ENCODE measurements at places on chromosomes 16 and 17.

GRCh38 chr17:19510903-19511302, 22.8 kb upstream of the SLC47A1 start:
- no peak for DNase-seq

DNA sequence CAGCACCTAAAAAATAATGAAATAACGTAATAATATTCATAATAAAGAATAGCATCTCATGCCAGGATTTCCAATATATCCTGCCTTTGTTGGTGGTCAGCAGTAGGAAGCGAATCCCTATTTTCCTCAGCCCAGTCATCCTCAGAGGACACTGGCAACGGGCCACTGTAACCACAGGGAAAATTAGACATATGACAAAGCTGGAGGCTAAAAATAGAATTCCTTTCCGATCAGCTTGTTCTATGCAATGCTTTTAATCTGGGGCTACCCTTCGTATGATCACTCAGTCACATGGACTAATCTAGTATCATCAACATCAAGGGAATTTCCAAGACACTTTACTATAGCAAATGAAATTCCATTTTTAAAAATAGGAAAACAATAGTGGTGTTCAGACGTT, 246.9 kb upstream of the KCNJ16 start:
- DNase-seq, result no peak

- DNase-seq, result no peak
Measured at GRCh38 chr16:89136931-89137330, 34.6 kb upstream of the CDH15 start.

- DNase-seq, result no peak
Measured at GRCh38 chr16:1492082-1492922, 858 bp upstream of the TELO2 start.

- DNase-seq, result no peak
Measured at GRCh38 chr17:8875957-8876356, 8.5 kb upstream of the PIK3R6 start.

- peak; percentile 61 for DNase-seq
Measured at GRCh38 chr16:67326472-67327309, at the start of the genes KCTD19 and LRRC36. TSS of gene KCTD19 (minus strand) at chr16:67326741. CDS start at chr16:67326707, 34 bp downstream. TSS of gene LRRC36 (plus strand) at chr16:67326815. CDS start at chr16:67326863, 48 bp downstream.

DNA sequence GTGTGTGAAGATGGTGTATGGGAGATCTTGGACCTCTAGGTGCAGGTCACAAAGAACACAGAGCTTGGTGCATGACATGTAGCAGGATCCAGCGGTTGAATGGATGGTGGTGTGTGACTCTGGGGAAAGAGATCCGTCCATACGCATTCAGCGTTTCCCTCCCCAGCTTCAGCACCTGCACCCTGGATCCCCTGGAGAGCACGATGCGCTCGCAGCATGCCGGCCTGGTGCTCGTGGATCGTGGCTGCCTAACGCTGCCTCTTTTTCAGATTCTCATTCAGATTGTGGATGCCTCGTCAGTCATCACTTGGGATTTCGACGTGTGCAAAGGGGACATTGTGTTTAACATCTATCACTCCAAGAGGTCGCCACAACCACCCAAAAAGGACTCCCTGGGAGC, 70.9 kb downstream of the SEC14L1 start:
- no peak for DNase-seq

GRCh38 chr16:3582276-3583165, 5.3 kb upstream of the NLRC3 start:
- no peak for DNase-seq

- DNase-seq, result no peak
Measured at GRCh38 chr16:2471016-2471652, at the start of gene NTN3. TSS of gene NTN3 (plus strand) at chr16:2471297. CDS start at chr16:2471702, 405 bp downstream.

DNA sequence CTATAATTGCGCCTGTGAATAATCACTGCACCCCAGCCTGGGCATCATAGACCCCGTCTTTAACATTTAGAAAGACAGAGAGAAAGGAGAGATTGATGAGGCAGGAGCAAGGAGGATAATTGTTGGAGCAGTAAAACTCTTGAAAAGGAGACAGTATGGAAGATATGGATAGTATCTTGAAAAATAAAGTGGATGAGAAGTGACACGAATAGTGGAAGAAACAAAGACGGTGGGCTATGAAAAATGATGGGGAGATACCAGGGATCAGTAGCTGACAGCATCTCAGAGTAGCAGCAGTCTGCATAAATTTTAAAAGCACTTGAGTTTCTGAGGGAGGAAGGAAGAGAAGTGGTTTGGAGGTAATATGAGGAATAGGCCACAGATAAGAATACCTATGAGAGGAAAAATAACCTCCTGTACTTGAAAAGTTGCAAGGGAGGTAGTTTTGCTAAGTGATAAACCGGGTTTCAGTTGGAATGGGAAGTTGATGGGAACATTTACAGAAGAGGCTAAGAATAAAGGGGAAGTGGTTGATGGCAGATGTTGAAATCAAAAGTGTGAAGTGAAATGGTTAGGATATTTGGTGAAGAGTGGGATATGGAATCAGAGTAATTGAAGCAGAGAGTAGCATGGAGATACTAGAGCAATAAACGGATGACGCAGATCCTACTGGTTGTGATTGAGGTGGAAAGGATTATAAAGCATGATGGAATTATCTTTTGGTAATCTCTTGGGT, 1.8 kb upstream of the PPM1D start:
- DNase-seq, result no peak

GRCh38 chr16:65896448-65897153, 469.9 kb upstream of the CDH5 start:
- DNase-seq, result no peak

GRCh38 chr16:2043667-2044451, 3.8 kb downstream of the NTHL1 start:
- DNase-seq, result no peak

DNA sequence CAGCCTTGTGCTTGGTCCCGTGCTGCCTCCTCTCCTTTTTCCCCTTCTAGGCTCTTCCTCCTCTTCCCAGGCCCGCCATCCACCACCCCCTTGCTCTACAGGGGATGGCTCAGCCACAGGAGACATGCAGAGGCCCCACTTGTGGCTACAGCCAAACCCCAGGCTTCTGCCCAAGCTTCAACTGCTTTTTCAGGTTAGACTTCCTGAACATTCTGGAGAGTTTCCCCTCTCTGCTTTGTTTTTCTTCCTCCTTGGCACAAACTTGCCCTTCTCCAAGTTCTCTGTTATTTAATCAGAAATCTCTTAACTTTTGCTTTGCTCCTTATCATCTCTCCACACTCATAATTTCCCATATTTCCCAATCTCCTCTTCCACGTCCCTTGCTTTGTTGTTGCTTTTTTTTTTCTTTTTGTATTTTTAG, 18.3 kb upstream of the HAS3 start:
- no peak for DNase-seq

DNA sequence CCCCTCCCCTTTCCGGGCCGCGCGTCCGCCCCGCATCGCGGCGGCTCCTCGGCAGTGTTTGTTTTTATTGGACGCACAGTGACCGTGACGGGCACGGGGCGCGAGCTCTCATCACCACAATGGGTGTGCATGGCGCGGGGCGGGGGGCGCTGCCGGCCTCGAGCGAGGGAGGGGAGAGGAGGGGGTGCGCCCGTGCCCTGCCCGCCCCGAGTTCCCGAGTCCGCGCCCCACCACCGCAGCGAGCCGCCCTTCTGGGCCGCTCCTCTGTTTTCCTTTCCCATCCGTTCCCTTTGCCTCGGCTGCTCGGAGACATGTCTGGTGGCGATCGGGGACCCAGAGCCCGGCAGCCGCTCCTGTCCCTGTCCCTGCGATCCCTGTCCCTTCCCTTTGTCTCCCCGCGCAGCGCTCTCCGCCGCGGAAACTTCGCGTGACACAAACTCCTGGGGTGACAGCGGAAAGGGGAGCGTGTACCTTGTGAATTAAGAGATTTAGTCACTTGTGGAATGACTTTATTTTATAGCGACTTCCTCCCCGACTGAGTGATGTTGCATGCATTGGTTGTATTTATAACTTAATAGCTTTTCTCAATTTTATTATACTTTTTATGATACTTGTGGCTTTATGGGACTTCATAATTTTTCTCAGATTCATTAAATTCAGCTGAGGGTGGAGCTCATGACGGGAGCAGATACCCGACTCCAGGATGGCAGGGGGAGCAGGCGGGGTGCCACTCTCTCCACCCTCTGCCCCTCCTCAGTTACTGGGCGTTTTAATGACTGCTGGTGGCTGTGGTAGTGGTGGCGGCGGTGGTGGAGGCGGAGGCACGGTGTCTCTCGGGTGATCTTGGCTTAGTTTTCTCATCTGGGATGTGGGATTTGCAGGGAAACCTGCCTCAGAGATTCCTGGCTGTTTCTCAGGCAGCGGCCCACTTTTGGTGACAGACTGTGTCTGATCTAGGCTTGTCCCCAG, 40.8 kb downstream of the MRM1 start:
- no peak for DNase-seq

DNA sequence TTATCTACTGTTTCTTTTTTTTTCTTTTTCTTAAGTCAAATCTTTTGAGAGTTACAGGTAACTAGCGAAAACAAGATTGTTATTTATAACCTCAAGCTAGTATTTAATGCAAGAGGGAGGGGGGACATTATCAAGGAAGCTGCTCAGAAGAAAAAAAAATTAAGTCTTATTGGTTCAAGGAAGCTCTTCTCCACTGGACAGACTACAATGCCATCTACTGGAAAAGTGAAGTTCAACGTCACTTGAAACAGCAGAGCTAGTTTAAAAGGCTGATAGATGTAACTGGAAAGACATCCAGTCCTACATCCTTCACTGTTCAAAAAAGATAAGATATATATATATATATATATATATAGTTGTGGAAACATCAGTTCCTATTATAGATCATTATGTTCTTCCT, 418.0 kb upstream of the PSMD7 start:
- no peak for DNase-seq

DNA sequence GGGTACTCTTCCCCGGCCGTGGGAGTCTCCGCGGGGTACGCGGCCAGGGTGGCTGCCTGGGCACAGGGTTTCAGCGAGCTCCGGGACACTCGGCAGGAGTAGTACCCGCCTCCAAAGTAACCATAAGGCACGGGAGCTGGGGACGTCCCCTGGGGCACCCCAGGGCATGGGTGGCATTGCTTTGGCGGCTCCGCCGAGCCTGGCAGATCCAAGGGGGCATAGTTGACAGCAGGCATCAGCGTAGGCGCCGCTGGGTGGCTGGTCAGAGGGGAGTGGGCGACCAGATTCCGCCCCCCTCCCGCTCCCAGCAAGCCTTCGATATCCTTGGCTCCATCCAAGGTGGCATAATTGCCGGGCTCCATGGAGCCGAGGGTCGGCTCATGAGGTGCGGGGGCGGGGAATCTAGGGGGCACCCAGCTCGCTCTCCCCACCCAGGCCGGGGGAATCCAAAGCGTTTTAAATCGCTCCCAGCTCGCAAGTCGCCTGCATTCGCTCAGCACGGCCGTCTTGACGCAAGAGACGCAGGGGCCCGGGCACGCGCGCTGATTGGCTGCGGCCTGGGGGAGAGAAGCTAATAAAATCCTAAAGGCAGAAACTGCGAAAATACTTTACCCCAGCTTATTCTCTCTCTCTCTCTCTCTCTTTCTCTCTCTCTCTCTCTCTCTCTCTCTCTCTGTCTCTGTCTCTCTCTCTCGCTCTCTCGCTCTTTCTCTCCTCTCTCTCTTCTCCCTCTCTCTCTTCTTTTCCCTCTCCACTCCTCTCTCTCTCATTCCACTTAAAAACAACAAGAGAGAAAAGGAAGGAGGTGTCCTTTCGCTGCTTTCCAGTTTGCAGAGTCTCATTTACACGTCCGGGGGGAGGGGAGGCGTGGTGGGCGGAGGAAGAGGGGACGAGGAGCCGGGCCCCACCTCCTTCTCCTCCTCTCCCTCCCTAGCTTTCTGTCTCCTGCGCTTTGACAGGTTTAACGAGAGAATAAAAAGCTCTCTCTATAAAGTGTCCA, at the start of gene HOXB13:
Gene HOXB13, minus strand, starts transcription at position 519 of the 1,000 bp plus-strand sequence. Its CDS starts 157 bp downstream, at position 362.
- no peak for DNase-seq

- no peak for DNase-seq
Measured at GRCh38 chr17:10318535-10318934, 54.3 kb downstream of the MYH13 start.

GRCh38 chr17:2406271-2406902, 5.5 kb upstream of the MNT start:
- no peak for DNase-seq

DNA sequence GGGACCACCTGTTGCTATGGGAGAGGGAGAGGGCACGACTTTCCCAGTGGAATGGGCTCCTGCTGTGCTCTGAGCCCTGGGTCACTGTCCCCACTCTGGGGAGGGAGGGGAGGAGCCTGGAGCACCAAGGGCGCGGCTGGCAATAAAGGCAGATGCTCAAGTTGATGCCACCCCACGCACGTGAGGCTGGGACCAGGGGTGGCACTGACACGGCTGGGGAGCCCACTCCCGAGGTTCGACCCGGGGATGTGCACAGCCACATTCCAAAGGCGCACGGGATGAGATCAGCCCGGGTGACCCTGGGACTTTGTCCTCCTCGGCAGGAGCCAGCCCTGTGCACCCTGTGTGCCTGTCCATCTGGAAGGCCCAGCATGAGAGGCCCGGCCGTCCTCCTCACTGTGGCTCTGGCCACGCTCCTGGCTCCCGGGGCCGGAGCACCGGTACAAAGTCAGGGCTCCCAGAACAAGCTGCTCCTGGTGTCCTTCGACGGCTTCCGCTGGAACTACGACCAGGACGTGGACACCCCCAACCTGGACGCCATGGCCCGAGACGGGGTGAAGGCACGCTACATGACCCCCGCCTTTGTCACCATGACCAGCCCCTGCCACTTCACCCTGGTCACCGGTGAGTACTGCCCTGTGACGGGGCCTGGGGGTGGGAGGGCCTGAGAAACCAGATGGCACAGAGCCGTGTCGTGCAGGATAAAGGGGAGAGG, at the start of gene ENPP7:
Gene ENPP7, plus strand, starts transcription at position 175 of the 715 bp plus-strand sequence. Its CDS starts 197 bp downstream, at position 372.
- DNase-seq, result no peak

DNA sequence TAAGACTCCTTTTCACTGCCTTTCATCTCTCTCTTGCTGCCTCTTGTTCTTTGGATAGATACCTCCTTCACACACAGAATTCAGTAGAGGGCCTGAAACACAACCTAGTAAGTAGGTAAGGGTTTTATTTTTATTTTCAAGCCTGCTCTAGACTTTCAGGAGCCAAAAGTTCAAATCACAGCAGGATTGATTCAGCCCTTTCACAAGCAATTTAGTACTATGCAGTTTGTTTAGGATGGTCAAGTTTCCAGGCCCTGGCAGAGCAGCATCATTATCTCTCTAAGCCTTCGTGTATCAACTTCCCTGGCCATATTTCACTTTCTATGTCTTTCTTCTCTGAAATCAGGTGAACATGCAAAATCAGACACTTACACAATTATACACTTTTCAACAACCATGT, 148.8 kb upstream of the CORO6 start:
- DNase-seq, result no peak

DNA sequence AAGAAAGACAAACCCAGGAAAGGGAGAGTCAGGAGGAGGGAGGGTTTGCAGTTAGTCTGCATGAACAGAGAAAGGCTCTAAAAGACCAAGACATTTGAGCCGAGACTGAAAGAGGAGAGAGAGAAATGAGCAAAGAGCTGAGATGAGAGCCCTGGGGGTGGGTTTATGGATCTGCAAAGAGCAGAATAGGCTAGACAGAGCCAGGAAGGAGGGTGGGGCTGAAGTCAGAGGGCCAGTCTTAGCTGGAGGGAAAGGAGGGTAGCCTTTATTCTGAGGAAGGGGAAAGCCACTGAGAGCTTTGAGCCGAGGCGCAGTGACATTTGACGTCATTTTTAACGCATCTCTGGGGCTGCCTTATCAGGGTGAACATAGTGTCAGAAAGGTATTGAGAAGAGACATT, 85.7 kb upstream of the CDH13 start:
- no peak for DNase-seq
